ENCODE measurements at places on chromosomes 1 and 21.

- no peak for DNase-seq
Observed at GRCh38 chr1:232225336-232226131, 404.4 kb downstream of the SIPA1L2 start.

DNA sequence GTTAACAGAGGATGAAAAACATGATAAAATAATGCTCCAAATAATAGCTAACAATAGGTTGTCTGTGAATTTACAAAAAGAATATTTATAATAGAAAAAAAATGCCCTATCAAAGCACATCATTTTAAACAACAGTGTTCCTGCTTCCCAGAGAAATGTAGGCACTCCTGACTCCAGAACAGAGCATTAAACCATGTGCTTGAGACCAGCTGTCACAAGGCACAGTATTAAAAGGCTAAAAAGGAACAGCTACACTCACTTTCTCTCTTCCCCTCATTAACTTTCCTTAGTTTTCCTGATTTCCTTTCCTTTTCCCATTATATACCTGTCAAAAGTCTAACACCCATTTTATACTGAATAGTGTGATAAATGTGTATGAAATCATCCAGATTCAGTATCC, 10.9 kb downstream of the VAV3 start:
- DNase-seq = no peak

- DNase-seq = no peak
Observed at GRCh38 chr1:201736707-201737320, 92.1 kb upstream of the IPO9 start.

DNA sequence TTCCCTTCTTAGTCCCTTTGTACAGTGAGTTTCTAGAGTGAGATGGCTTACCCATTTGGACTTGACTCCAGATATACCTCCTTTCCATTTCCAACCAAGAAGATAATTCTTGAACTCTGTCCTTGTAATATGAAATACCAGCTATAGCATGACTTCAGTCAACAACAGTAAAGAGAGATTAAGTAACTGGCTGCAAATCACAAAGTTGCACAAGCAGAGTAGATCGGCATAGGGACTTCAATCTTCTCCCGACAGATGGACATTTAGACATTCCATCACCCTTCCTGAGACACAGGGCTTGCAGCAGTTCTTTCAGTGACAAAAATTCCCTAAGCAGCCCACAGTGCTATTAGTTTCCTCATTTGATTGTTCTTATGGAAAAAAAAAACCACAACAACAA, 44.6 kb downstream of the JAK1 start:
- no peak for DNase-seq

GRCh38 chr1:4397196-4397595, 257.2 kb upstream of the AJAP1 start:
- DNase-seq = no peak

All from suprapubic skin (tissue), 4 donors.